Naive thymus-derived CD8-positive, alpha-beta T cell (primary cell): ENCODE measurements at places on chromosomes 3 and 15.

GRCh38 chr15:60651734-60652141 is 172.8 kb upstream of the ICE2 start:
- DNase-seq = no peak
- peaks cover 42% of the 10 kb centered on the region for H3K4me1 ChIP-seq
- H3K36me3 ChIP-seq = no peaks in the 10 kb centered on the region
- H3K27me3 ChIP-seq = no peaks in the 10 kb centered on the region
- H3K4me3 ChIP-seq = no peak overlapping the region

DNA sequence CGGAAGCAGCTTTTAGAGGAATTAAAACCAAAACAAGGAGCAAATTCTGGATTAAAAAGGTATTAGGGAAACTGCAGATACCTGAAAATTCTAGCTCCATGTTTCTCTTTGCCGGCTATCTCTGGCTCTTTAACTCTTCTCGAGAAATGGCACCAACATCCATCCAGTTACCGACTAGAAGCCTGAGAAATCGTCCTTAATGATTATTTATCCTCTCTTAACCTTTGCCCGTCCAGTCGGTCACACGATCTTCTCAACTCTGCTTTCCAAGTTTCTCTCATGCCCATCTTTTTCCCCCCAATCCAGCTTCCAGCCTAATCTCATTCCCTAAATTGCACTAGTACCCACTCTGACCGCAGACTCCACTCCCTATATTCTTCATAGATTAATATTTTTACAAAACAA is 596 bp upstream of the SGO1 start:
- DNase-seq = no peak
- no peaks in the 10 kb centered on the region for H3K27me3 ChIP-seq
- H3K36me3 ChIP-seq = no peaks in the 10 kb centered on the region
- peaks cover 4% of the 10 kb centered on the region for H3K4me1 ChIP-seq

- no peak overlapping the region for H3K4me3 ChIP-seq
- no peaks in the 10 kb centered on the region for H3K36me3 ChIP-seq
- no peaks in the 10 kb centered on the region for H3K4me1 ChIP-seq
- no peak for DNase-seq
- H3K27me3 ChIP-seq = peaks cover 4% of the 10 kb centered on the region
- no peak overlapping the region for H3K27ac ChIP-seq
These were observed 143.8 kb downstream of the PLD1 start for GRCh38 chr3:171666516-171666915.

GRCh38 chr3:188948997-188949389 is 222.8 kb upstream of the TPRG1 start:
- H3K27me3 ChIP-seq = peaks cover 10% of the 10 kb centered on the region
- H3K36me3 ChIP-seq = no peaks in the 10 kb centered on the region
- no peak overlapping the region for H3K27ac ChIP-seq
- no peak for DNase-seq

GRCh38 chr15:43270676-43271306 is 4.1 kb upstream of the TGM5 start:
- no peak overlapping the region for H3K4me3 ChIP-seq
- H3K4me1 ChIP-seq = peaks cover 6% of the 10 kb centered on the region
- H3K27ac ChIP-seq = peak overlapping the region; percentile 39
- DNase-seq = no peak

DNA sequence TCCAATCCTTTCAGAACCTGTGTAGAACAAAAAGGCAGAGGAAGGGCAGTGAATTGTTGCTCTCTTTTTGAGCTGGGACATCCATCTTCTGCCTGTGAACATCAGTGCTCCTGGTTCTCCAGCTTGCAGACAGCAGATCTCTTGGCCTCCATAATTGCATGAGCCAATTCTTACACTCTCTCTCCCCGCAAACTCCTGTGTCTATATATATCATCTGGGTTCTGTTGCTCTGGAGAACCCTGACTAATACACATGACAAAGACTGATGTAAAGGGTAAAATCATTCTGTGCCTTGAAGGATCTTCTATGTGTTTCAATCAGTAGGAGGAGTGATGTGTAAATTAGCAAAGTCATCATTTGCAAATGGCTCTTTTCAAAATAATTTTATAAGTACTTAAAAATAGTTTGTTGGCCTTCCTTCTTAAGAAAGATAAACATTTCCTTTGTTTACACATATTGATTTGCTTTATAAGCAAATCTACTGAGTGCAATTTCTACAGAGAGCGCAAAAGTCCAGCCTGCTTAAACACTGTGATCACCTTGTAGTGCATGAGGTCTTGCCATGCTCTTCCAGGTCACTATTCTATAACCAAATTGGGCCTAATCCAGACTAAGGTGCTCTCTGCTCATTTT is 154.9 kb upstream of the ANKRD28 start:
- no peaks in the 10 kb centered on the region for H3K4me1 ChIP-seq
- no peak overlapping the region for H3K27ac ChIP-seq
- H3K27me3 ChIP-seq = no peaks in the 10 kb centered on the region
- H3K4me3 ChIP-seq = no peak overlapping the region
- no peaks in the 10 kb centered on the region for H3K36me3 ChIP-seq
- DNase-seq = no peak

DNA sequence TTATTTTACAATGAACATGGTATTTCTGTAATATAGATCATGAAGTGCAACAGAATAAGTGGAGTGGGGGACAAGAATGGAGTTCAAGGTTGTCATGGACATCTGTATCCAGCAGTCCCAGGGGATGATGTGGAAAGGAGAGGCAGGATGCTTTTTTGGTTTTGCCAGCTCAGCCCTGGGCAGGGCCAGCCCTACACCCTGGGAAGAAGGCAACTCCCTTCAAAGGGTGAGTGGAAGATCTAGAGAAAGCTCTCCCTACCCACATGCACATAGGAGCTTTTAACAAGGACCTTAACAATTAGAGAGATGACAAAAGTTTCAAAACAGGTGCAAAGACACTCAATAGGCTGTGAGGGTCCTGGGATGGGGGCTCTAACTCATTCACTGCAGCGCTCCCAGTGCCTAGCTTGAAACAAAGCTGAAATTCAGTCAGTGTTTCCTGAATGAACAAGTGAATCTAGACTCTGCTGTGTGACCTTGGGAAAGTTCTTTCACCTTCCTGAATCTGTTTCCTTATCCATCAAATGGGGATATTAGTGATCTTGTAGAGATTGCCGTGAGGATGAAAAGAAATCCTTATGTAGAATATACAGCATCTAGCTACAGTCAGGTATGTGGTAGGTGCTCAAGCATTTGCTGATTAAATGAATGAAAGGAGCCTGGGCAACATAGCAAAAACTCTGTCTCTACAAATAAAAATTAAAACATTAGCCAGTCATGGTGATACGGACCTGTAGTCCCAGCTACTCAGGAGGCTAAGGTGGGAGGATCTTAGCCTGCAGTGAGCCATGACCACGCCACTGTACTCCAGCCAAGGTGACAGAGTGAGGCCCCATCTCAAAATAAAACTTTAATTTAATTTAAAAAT is 14.3 kb downstream of the BHLHE40 start:
- H3K27ac ChIP-seq = no peak overlapping the region
- H3K4me3 ChIP-seq = no peak overlapping the region
- peaks cover 14% of the 10 kb centered on the region for H3K4me1 ChIP-seq
- no peak for DNase-seq
- H3K27me3 ChIP-seq = no peaks in the 10 kb centered on the region

GRCh38 chr3:188697127-188697526 is 474.6 kb upstream of the TPRG1 start:
- no peak overlapping the region for H3K4me3 ChIP-seq
- DNase-seq = no peak
- no peak overlapping the region for H3K27ac ChIP-seq
- H3K27me3 ChIP-seq = no peaks in the 10 kb centered on the region
- H3K4me1 ChIP-seq = peaks cover under 1% of the 10 kb centered on the region
- no peaks in the 10 kb centered on the region for H3K36me3 ChIP-seq

DNA sequence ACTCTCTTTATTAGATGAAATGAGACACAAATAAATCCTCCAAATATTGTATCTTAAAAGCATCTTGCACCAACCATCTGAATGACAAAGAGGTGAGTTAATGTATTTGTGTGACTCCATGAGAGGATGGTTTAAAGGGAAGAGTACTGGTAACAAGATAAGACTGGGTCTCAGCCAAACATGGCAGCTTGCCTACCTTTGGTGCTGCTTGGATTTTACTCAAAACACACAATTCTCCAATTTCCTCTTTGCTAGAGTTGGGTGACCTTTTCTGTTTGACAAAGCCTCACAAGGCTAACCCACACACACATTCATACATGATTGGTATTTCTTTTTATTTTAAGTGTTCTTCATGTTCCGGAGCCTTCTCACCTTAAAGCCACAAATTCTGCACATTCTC is 506.4 kb downstream of the FGF12 start:
- no peak for DNase-seq
- H3K27me3 ChIP-seq = no peaks in the 10 kb centered on the region
- H3K4me1 ChIP-seq = no peaks in the 10 kb centered on the region

DNA sequence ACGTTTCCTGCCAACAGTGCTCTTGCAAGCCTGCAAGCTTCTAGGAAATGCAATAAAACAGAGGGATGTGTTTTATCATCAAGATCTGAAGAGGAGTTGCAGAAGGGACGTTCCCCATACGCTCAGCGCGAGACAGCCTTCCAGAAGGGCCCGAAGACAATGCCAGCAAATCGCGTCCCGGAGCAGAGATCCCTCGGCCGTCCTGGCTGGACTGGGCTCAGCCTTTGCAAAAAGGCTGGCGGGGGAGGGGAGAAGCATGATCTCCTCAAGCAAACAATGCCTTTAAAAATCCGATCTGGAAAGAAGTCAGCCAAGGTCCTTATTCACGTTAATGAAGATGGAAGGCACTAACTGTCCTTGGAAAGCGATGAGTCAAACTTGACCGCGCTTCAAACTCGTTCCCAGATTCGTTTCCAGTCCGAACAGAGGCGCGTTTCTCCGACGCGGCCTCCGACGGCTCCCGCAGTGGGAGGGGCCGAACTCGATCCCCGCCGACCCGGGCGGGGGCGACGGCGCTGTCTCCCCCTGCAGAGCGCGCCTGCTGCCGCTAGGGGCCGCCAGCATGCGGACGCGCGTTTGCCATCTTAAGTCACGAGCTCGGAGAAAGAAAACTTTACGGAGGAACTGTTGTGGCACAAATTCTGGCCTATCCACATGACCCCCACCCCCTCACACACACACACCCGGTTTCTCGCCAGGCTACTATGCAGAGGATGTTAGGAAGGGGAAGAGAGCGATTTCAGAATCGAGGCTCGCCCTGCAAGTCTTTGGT is 5.5 kb downstream of the BCL6 start:
- DNase-seq = peak; percentile 55
- peaks cover 34% of the 10 kb centered on the region for H3K4me1 ChIP-seq
- H3K27ac ChIP-seq = peak overlapping the region; percentile 99
- H3K36me3 ChIP-seq = no peaks in the 10 kb centered on the region
- peak overlapping the region; percentile 99 for H3K4me3 ChIP-seq

GRCh38 chr3:145952536-145952935 is 208.4 kb downstream of the PLOD2 start:
- DNase-seq = no peak
- no peaks in the 10 kb centered on the region for H3K36me3 ChIP-seq
- H3K27me3 ChIP-seq = no peaks in the 10 kb centered on the region
- no peaks in the 10 kb centered on the region for H3K4me1 ChIP-seq

- H3K4me3 ChIP-seq = no peak overlapping the region
- H3K36me3 ChIP-seq = no peaks in the 10 kb centered on the region
- no peak overlapping the region for H3K27ac ChIP-seq
These were observed 25.9 kb upstream of the SPRED1 start for GRCh38 chr15:38226608-38227266.

DNA sequence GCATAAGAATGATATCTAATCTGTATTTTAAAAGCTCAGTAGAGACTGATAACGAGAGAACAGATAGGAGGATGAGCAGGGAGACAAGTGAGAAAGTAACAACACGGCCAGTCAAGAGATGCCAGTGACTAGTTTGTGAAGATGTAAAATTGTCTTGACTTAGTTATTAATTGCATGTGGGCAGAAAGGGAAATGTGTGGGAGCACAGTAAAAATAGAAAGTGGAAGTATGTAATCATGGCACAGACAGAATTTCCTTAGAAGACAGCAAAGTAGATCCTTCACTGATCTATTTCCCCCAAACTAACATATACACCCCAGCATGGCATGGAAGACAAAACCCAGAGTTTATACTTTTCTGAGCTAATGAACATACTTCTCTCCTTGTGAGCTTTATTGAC is 344.5 kb downstream of the FGF12 start:
- H3K4me1 ChIP-seq = no peaks in the 10 kb centered on the region
- H3K27ac ChIP-seq = no peak overlapping the region
- H3K27me3 ChIP-seq = peaks cover 4% of the 10 kb centered on the region
- no peak overlapping the region for H3K4me3 ChIP-seq

GRCh38 chr3:52299247-52299878 is 11.7 kb downstream of the GLYCTK start:
- H3K27ac ChIP-seq = peak overlapping the region; percentile 83
- no peaks in the 10 kb centered on the region for H3K36me3 ChIP-seq
- H3K27me3 ChIP-seq = no peaks in the 10 kb centered on the region
- peaks cover 18% of the 10 kb centered on the region for H3K4me1 ChIP-seq
- no peak overlapping the region for H3K4me3 ChIP-seq
- DNase-seq = no peak

- H3K4me1 ChIP-seq = peaks cover 9% of the 10 kb centered on the region
- H3K36me3 ChIP-seq = no peaks in the 10 kb centered on the region
- H3K4me3 ChIP-seq = no peak overlapping the region
- no peak for DNase-seq
- no peak overlapping the region for H3K27ac ChIP-seq
- H3K27me3 ChIP-seq = peaks cover 26% of the 10 kb centered on the region
These were observed 119.1 kb downstream of the TLE3 start for GRCh38 chr15:69978603-69979002.

DNA sequence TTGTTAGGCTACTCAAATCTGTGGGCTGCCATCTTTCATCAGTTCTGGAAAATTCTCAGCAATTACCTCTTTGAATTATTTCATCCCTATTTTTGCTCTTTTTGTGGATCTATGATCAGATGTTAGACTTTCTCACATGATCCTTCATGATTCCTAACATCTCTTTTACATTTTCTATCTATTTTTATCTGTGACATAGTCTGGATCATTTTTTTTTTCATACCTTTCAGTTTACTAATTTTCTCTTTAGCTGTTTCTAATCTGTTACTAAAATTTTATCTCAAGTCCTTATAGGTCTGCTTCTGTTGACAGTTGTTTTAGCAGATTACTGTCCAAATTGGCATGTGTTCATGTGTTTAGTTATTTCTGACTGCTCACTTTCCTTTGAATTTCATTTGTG is 42.3 kb upstream of the HDC start:
- H3K4me1 ChIP-seq = peaks cover 6% of the 10 kb centered on the region
- no peak for DNase-seq
- H3K27ac ChIP-seq = no peak overlapping the region

DNA sequence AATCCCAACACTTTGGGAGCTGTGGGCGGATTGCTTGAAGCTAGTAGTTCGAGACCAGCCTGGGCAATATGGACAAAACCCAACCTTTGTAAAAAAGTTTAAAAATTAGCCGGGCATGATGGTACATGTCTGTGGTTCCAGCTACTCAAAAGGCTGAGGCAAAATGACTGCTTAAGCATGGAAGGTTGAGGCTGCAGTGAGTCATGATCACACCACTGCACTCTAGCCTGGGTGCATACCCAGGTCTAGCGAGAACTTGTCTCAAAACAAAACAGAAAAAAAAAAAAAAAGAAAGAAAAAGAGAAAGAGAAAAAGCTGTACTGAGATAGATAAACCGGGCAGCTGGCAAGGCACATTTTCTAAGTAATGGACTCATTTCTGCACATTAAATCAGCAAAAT is 10.6 kb downstream of the ARPP19 start:
- no peak for DNase-seq
- H3K27ac ChIP-seq = no peak overlapping the region
- no peak overlapping the region for H3K4me3 ChIP-seq
- H3K27me3 ChIP-seq = no peaks in the 10 kb centered on the region
- peaks cover 43% of the 10 kb centered on the region for H3K4me1 ChIP-seq
